ENCODE measurements at places on chromosomes 12 and 14.

DNA sequence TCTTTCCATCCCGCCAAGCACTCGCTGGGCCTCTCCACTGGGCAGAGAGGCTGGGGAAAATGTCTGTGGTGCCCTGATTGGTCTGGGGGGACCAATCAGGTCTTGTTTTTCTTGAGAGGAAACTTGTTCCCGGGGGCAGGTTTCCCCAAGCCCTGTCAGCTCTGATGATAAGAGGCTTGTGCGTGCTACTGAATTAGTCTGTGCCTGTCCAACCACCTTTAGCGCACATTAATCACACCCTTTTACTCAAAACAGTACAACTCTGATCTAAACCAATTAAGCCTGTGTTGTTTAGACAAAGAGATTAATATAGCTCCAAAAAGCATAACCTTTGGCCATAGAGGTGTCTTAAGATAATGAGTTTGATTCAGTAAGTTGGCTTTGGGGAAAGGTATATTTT is 580.4 kb downstream of the VRK1 start:
- DNase-seq = no peak

- DNase-seq = no peak
Measured at GRCh38 chr12:8678661-8679111, 16.1 kb upstream of the MFAP5 start.

- no peak for DNase-seq
Measured at GRCh38 chr12:38417101-38417500, 100.5 kb downstream of the ALG10B start.

DNA sequence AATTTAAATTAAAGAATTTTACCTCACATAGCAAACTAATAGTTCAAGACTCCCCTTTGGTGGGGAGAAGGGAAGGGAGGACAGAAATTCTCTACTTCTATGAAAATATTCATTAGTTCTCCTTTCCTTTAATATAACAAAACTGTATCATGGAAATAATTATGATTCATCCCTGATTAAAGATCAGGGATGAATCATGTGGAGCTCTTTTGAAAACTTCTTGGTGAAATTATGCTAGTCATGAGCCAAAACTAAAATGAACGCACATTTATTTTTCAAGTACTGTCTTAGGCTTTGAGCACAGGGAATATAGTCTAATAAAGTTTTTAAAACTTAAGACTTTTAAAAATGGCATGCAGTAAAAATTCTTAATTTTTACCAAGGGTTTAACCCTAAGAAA is 17.1 kb downstream of the TMBIM4 start:
- DNase-seq = no peak

- no peak for DNase-seq
Measured at GRCh38 chr12:115199831-115200230, 515.9 kb upstream of the TBX3 start.

DNA sequence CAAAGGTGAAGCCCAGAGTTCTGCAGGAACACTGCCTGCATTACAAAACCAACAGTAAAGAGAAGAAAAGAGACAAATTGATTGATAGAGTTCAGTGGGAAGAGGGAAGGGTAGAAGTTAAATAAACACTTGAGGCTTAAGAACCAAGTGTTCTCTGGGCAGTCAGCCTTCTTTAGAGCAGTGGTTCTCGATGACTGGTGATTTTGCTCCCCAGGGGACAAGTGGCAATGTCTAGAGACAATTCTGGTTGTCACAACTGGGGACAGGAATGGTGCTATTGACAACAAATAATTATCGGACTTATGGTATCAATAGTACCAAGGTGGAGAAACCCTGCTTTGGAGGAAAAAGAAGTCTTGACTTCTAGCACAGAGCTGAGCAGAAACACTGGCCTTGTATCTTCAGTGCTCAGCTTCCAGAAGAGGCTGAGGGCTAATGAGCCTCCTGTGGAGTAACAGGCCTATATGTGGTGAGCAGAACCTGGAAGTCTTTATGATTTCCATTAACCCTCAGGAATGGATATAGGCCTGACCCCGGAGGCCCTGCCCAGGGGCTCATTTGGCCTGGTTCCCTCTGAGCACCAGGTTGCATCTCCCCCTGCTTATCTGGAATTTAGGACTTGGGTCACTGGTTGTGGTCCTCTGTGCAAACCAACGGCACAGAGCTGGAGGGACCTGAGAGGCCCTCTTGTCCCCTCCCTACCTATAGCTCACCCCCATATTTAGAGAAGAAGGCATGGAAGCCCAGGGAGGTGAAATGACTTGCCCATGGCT is 204.6 kb upstream of the PWP1 start:
- no peak for DNase-seq

DNA sequence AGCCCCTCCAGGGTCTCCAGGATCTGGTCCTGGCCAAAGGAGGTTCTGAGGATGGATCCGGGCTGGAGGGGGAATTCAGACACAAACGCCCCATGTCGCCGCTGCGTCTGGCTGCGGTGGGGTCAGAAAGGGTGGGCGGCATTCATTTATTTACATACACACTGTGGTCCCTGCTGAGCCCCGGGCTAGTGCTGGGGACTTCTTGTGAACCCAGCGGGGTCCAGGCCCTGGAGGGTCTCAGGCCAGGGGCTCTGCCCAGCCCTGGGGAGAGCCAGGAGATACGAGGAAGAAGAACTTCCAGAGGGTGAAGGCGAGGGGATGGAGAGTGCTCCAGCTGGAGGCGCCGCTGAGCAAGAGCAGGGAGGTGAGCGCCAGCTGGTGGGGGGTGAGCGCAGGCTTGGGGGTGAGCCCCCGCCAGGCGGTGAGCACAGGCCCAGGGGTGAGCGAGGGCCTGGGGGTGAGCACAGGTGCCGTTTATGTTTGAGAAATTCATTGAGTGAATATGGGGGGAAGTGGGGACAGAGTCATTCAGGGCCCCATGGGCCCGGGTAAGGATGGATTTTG is 68.1 kb downstream of the NCOR2 start:
- no peak for DNase-seq

- DNase-seq = no peak
Measured at GRCh38 chr12:11499806-11500187, 104.4 kb upstream of the PRB2 start.

DNA sequence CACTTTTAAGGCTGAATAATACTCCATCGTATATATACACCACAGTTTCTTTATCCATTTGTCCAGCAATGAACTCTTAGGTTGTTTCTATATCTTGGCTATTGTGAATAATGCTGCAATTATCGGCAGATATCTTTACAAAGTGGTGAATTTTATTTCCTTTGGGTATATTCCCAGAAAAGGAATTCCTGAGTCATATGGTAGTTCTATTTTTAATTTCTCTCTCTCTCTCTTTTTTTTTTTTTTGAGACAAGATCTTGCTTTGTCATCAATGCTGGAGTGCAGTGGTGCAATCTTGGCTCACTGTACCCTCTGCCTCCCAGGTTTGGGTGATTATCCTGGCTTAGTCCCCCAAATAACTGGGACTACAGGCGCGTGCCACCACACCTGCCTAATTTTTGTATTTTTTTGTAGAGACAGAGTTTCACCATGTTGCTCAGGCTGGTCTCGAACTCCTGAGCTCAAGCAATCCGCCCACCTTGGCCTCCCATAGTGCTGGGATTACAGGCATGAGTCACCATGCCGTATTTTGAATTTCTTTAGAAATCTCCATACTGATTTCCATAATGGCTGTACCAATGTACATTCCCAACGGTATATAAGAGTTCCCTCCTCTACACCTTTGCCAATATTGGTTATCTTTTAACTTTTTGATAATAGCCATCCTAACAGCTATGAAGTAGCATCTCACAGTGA is 98.4 kb downstream of the EFCAB11 start:
- DNase-seq = no peak

DNA sequence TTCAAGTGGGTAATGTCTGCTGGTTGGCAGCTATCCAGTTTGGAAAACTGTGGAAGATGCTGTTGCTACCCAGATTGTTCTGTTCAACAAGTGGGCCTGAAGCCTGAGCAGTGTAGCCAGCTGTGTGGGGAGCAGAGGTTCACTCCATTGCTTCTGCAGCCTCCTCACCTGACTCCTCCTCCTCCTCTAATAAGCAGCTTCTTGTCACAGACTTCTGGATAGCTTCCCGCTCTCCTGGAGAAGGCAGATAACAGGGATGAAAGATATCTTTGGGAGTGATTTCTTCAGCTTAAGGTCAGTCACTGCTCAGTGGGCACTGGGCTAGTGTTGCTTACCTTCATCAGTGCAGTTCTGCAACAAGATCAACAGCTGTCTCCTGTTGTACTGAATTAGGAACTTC is 2.0 kb downstream of the POP5 start:
- no peak for DNase-seq

DNA sequence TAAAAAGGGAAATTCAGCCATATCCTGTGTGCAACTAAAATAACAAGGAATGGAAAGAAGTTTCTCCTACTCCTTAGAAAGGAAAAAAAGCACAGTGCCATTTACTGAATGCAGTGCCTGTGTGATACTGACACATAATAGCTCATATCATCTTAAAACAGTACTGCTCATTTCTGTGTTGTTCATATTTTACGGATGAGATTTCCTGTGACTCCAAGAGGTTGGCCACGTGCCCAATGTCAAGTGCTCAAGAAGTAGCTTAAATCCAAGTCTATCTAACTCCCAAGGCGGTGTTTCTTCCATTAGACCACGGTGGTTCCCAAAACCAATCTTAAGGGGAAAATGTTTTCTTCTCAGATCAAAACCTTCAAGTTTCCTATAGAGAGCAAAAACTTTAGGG is 20.0 kb downstream of the MAP3K9 start:
- DNase-seq = no peak

GRCh38 chr14:51507511-51507905 is 144.2 kb upstream of the FRMD6 start:
- DNase-seq = no peak

DNA sequence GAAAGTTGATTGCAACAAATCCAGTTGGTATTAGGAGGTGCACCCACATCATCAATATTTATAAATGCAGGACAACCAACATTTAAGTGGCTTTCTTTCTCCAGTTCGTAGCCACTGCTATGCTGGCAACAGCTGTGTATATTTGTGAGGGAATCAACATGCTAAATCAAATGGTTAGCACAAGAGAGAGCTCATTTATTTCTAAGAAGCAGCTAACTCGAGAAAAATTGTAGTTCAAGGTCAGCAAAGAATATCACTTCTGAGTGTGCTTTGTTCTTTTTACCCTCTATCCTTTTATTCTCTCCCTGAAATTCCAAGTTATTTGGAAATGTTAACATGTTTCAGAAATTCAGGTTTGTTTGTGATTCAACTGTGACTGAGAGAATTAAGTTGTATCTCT is 137.3 kb downstream of the NAV3 start:
- DNase-seq = no peak

- no peak for DNase-seq
Measured at GRCh38 chr12:1272142-1272541, 281.1 kb downstream of the ERC1 start.

GRCh38 chr12:22744197-22744596 is 119.2 kb downstream of the ETNK1 start:
- DNase-seq = no peak

DNA sequence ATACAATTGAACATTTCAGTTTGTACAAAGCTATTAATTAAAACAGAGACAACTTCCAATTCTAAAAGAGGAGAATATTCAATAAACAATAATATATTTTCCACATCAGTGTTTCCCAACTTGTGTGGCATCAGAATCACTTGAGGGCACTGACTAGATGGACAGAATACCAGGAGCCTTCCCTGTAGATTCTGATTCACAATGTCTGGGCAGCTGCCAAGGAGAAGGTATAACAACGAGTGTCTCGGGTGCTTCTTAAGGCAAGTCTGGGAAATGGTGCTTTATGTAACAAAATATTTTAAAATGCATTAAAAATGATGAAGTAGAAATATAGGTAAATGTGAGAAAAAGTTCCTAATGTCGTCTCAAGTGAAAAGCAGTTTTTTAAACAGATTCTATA is 26.2 kb downstream of the GALC start:
- no peak for DNase-seq

- DNase-seq = no peak
Measured at GRCh38 chr12:26452511-26452910, 257.1 kb downstream of the SSPN start.

DNA sequence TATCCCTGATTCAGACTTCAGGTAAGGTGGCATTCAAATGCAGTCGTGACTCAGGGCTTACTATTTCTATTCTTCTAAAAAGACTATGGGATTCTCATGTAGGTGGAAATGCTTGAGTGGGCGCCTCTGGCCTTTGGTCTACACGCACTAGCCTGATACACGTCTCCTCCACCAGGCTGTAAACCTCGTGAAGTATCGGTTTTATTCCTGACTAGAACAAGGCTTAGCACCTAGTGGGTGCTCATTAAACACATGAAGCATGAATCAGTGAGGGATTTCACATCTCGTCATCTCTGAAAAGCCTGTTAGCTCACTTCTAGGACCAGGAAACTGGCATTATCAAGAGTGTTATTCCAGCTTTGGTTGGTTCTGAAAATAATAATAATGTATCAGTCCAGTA is 17.7 kb upstream of the HNF1A start:
- DNase-seq = no peak

- DNase-seq = no peak
Measured at GRCh38 chr14:93036652-93037345, 78.9 kb downstream of the ITPK1 start.

DNA sequence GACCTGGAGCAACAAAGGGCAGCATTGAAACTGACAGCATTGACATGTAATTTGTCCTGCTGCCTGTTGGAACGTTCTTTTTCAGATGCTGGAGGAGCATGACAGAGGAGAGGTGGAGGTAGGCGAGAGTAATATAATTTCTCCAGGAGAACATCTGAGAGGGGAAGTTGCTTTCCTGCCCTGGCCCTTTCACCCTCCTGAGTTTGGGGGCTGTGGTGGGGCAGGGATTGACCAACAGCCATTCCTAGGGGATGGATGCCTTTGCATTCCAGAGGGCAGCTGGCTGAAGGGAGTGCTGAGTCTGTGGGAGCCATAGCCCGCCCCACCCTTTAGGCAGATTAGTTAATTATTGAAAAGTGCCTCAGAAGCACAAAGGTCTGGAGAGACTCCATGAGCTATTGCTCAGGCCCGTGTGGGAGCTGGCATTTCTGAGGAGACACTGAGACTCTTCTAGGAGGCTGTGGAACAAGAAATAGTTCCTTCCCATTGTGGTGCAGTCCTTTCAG is 73.5 kb downstream of the ARF6 start:
- no peak for DNase-seq

- DNase-seq = no peak
Measured at GRCh38 chr14:92863286-92864080, 59.5 kb upstream of the CHGA start.

Data from GM12892 (cell line).